SW480 (cell line): ENCODE measurements at places on chromosomes 11 and 22.

GRCh38 chr11:955154-956063 is 29.7 kb downstream of the AP2A2 start:
- no peak for DNase-seq

- DNase-seq = peak; percentile 75
These were observed 42.1 kb downstream of the PRDM10 start for GRCh38 chr11:129960216-129961214.

- DNase-seq = no peak
These were observed 22.2 kb downstream of the FLRT1 start for GRCh38 chr11:64057890-64058289.

DNA sequence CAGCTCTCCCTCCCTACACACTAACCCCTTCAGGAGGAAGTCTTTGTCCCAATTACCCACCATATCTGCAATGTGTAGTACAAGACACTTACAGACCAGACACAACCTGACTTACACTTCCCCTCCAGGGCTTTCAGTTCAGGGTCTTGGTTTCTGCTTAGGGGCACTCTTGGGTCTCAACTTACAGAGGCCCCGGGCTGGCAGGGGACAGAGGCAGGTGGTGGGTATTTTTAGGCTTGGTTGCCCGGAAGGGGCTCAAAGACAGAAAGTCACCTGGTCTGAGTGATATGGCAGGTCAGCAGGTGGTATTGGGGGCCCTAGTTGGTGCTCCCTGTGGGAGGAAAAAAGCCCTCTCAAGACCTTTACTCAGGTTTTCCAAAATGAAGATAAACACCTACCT is 3.4 kb upstream of the TMEM184B start:
- DNase-seq = no peak

DNA sequence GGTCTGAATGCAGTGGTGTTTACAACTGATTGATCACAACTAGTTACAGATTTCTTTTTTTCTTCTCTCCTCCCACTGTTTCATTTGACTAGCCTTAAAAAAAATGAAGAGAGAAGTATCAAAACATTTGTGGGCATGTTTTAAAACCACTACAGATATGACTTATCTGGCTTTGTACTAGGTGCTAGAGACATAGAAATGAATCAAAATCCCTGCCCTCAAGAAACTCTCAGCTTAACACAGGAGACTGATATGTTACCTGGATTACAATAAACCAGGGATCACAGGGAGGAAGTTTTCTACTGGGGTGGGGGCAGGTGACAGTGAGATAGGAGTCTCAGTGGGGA is 25.2 kb upstream of the CTR9 start:
- no peak for DNase-seq

DNA sequence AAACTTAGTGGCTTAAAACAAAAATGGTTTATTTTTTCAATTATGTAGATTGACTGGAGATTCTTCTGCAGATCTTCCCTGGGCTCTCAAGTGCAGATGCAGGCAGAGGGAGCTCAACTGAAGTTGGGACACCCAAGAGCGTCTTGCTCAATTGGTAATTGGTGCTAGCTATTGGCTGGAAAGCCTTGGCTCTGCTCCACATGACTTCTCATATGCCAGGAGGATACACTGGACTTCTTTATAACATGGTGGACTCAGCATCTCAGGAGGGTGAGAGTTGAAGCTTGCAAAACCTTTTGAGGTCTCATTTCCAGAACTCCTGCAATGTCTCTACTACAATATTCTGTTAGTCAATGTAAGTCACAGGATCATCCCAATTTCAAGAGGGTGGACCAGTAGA is 42.2 kb upstream of the PRSS23 start:
- no peak for DNase-seq

DNA sequence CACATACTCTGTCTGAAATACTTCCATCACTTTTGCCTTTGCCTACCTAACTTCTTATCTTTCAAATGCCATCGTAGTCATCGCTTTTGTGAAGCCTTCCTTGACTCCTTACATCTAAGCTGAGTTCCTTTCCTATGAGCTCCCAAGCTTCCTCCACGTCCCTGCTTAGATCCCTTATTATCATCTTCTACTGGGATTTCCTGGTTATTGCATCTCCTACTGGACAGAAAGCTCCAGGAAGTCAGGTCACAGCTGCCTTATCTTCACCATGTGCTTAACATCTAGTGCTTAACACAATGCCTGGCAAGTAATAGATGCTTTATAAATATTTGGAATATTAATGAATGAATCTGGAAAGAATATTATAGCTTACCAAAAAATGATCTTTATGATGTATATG is 5.9 kb downstream of the YPEL4 start:
- no peak for DNase-seq

GRCh38 chr11:76394411-76394810 is 13.3 kb downstream of the GVQW3 start:
- no peak for DNase-seq

DNA sequence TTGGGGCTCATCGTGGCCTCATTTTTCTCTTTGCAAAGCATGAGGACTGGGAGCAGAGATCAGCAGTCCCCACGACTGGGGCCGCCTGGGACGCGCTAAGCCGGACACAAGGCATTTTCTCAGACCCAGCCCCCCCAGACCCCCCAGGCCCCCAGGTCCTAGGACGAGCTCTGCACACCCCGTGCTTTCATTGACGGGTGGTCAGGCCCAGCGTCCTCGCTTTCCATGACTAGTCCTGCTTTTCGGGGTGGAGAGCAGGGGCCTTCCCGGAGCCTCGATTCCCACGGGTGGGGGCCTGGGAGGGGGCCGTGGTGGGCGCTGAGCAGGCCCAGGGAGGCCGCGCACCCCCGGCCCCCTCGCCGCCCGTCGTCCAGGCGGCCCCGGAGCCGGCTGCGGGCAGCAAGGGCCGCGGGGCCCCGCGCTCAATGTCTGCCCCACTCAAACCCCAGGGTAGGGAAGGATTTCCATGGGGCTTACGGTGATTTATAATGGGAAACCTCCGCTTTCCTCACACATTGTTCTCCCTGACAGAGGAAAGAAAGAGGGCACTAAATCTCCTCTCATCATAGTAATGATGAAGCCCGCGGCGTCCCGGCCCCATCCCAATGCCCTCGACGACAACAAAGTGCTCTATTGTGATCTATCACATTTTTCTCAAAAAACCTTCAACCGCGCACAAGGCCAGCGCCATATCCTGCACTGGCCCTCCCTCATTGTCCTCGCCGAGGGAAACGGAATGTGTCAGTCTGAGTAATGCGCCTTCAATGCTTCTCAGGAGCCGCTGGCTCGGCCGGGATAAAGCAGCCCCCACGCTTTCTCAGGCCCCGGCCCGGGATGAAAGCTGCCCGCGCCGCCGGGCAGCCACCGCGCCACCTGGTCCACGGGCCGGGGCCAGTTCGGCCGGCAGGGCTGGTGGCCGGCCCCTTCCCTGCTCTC is 10.4 kb upstream of the LINC01488 start:
- no peak for DNase-seq

GRCh38 chr22:45096256-45096907 is 67.3 kb upstream of the NUP50 start:
- peak; percentile 52 for DNase-seq

- no peak for DNase-seq
These were observed 30.5 kb upstream of the TTLL12 start for GRCh38 chr22:43217285-43218030.

DNA sequence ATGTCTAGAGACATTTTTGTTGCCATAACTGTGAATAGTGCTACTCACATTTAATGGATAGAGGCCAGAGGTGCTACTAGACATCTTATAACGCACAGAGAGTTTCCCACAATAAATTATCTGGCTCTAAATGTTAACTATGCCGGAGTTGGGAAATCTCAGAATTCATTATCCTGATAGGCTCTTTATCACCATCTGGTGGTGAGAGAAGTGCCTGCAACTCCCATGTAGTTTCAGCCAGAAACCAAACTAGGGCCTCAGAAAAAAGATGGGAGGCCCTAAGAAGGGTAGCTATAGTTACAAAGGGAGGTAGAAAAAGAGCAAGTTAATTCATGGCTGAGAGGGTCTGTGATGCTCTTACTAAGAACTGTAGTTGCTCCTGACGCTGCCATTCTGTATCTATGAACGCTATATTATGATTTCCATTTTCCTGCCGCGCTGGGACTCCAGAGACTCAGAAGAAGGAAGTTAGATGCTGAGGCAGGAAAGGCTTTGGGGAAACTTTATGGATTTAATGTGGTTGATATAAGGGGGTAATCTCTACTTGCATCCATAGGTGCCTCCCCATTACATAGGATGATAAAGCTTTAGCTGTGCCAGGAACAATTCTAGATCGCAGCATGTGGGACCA is 22.9 kb upstream of the MRPL17 start:
- DNase-seq = peak; percentile 39

GRCh38 chr11:2741377-2742131 is 41.8 kb upstream of the KCNQ1OT1 start:
- no peak for DNase-seq

GRCh38 chr11:907668-908067 is 2.9 kb downstream of the CHID1 start:
- DNase-seq = no peak

DNA sequence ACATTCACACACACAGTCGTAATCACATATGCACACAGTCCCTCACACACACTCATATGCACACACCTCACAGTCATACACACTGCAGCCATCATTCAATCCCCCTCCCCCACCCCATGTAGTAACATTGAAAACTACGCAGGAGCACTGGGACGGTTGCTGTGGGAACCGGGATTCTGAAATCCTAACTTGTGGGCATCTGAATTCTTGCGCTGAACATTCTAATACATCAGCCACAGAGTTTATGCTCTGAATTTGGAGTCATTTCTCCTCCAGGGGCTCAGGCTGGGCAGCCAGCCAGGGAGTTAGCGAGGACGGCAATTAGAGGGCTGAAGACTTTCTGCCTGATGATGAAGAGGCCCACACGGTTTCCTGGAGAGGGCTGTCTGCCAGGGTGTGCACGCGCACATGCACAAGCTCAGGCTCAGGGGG is 32.7 kb downstream of the CD6 start:
- no peak for DNase-seq

DNA sequence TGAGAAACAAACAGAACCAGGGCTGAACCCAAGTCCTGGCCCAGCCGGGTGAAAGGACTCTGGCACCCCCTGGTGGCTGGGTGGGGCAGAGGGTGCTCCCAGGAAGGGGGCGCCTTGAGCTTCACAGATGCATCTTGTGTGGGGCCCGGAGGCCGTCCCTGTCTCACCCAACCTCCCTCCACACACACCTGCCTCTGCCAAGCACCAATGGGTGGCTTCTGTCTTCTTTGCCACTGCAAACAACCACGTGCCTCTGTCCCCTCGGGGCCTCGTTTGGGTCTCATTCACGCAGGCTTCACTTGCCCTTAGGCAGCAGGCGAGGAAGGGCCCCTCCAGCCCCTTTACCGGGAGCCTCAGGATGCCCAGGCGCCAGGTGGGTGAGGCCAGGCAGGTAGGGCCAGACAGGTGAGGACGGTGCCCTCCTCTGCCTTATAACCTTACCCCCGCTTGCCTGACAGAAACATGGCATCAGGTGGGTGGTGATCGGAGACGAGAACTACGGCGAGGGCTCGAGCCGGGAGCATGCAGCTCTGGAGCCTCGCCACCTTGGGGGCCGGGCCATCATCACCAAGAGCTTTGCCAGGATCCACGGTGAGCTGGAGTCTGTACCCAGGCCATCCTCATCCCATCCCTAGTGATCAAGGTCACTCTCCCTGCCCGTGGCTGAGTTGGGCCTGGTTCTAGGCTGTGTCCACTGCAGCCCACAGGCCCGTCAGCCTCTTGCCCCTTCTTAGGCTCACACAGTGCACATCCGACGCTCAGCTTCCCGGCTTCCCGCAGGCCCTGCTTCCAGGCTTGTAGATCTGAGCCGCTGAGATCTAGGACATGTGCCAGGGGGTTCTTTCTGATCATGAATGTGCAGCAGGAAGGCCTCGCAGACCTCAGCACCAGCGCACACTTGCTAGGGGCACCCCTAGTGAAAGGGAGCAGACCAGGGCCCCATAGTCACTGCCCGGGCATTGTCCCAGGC is 17.2 kb downstream of the POLR3H start:
- DNase-seq = no peak

- no peak for DNase-seq
These were observed 4.0 kb downstream of the AP5B1 start for GRCh38 chr11:65776710-65777141.

GRCh38 chr11:45058647-45058950 is 87.8 kb upstream of the PRDM11 start:
- no peak for DNase-seq

DNA sequence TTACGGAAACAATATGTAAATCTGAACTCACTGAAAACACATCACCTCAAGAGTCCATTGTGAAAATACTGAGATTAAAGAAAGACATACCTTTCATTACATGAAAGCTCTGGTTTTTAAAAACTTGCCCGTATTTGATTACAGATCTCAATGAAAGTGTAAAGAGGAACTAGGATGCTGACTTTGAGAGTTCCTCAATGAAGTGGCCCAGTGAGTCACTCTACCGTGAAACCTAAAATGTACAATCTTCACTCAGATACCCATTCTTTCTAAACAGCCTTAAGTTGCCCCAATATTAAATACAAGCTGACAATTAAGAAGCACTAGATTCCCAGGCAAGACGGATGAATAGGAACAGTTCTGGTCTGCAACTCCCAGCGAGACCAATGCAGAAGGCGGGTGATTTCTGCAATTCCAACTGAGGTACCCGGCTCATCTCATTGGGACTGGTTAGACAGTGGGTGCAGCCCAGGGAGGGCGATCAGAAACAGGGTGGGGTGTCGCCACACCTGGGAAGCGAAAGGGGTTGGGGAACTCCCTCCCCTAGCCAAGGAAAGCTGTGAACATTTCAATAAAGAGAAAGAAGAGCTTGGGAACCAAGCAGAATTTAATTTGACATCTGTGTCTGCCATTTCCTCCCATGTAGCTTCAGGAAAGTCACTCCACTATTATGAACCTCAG is 33.8 kb upstream of the OR9G4 start:
- DNase-seq = no peak

GRCh38 chr11:57339328-57339727 is 1.2 kb downstream of the P2RX3 start:
- DNase-seq = no peak

- no peak for DNase-seq
These were observed 673 bp upstream of the SCUBE2 start for GRCh38 chr11:9092072-9092471.

DNA sequence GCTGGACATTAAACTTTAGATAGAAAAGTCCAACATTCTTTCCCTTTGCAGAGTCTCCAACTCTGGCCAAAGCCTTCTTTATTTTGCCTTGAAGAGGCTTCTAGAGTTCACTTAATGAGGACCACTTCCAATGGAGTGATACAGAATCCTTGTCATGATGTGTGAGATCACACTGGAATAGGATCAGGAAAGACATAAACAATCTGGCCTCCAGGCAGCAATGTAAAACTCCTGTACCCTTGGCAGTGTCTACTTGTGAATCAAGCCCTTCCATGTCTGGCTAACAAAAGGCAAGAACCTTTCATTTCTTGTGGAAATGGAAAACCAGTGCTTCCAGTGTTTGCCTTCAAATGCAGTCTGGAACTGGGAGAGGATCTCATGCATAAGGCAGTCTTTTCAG is 56.5 kb upstream of the FIBIN start:
- DNase-seq = no peak

- DNase-seq = no peak
These were observed 59.2 kb upstream of the B3GAT1 start for GRCh38 chr11:134471087-134471715.
